ENCODE measurements at places on chromosomes 6 and 20.

DNA sequence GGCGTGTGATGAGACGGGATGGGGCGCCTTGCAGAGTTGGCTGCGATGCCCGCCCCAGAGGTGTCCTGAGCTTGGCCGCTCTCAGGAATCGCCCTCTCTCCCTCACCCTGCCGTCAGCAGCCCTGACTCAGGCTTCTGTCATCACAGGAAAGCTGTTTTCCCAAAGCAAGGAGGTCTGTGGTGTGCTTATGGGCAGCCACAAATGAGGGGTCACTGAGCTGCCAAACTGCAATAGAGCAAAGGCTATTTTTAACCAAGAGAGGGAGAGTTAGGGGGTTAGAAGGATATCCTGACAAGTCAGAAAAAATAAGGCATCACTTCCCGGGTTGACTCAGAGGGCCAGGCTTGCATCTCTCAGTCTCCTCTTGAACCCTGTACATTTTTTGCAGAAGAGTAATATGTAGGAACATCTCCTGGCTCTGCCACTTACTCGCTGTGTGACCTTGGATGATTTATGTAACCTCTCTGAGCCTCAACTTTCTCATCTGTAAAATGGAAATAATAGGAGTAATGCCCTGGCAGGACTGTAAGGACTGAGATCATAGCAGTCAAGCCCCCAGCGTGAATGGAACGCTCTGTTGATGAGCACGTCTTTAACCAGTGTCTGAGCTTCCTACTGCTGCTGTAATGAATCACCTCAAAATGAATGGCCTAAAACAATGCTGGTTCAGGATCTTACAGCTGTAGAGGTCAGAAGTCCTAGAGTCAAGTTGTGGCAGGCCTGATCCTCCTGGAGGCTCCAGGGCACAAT, 181.9 kb downstream of the NFATC2 start:
- DNase-seq, result peak; percentile 88

DNA sequence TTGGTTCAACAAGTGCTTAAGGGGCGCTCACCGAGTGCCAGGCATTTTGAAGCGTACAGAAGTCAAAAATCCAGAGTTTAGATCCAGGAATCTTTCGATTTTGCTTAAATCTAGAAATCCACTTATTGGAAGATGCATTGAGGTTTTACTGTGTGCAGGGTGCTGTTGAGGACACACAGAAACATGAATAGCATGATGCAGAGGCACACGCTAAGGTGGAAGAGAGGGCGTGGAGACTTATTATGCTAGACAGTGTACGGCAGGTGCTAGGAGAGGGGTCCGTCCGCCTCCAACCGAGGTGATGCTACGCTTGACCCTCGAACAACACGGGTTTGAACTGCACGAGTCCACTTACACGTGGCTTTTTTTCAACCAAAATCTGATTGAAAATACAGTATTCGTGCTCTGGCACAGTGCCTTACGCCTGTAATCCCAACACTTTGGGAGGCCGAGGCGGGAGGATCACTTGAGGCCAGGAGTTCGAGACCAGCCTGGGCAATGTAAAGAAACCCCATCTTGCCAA, 1.0 kb upstream of the KIF13A start:
- DNase-seq, result no peak

DNA sequence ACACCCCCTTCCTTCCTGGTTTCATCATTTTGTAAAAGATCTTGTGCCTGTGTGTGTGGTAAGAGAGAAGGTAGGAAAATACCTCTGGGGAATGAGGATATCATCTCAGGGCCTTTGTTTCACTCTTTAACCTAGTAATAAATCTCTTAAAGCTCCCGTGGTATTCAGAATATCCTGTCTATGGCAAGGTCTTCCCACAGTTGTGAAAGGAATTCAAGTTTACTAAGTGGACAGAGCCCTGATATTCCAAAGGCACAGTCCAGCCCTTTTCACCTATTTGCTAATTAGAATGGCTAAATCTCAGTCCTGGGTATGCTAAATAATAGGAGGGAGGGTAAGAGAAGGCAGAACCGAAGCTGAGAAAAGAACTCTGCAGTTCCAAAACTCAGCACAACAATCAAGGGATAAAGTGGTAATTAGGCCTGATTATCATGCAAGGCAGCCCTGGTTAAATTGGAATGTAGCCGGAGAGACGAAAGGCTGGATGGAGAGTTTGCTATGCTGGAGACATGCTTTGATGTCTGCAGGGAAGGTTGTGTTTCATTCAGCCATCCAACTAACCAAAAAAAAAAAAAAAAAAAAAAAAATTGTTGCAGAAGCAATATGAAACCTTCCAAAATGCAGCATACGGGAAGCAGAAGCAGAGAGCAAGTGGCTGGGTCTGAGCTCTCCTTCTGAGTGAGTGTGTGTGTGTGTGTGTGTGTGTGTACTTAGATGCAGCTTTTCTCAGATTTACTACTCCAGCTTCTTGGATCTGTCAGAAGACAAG, 28.5 kb upstream of the PIM1 start:
- DNase-seq, result peak; percentile 89

GRCh38 chr20:4083098-4083865, 67.9 kb upstream of the RNF24 start:
- no peak for DNase-seq

- no peak for DNase-seq
Observed at GRCh38 chr6:158920311-158920905, 79.6 kb downstream of the RSPH3 start.

- DNase-seq, result no peak
Observed at GRCh38 chr6:36719126-36719525, 21.5 kb downstream of the RAB44 start.

- no peak for DNase-seq
Observed at GRCh38 chr6:141878686-141879085, 254.0 kb upstream of the GJE1 start.

DNA sequence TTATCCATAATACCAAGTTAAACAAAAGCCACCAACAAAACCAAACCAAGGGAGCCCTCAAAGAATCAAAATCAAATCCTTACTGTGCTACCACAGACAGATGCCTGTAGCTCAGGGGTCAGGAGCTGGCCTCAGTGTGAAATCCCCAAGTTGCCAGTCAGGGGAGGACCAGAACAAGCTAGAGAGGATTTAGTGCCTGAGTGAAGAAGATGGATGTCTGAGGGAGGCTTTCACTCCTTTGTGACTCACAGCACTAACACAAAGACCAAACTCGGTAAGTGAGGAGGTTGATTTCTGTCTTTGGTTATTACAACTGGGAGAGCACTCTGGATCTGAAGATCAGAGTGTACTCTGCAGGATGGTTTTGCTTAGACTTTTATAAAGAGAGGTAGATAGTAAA, 189.9 kb upstream of the ZNF184 start:
- DNase-seq, result no peak

GRCh38 chr20:24619212-24619611, 149.8 kb downstream of the SYNDIG1 start:
- no peak for DNase-seq

DNA sequence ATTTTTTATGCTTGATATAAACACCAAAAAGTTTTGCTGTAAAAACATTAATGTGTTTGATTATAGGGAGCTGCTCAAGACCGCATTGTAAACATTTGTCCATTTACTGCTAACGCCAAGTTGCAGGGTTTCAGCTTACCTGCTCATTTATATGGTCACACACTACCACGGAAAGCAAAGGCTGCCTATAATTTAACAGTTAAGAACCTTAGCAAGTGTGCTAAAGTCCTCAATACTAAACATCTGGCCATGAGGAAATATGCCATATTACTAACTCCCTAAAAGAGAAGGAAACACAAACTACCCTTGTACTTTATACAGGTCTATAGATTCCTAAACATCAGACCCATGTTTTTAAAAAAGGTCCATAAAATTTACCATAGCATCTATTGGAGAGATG, 129.5 kb downstream of the ASCC3 start:
- no peak for DNase-seq

DNA sequence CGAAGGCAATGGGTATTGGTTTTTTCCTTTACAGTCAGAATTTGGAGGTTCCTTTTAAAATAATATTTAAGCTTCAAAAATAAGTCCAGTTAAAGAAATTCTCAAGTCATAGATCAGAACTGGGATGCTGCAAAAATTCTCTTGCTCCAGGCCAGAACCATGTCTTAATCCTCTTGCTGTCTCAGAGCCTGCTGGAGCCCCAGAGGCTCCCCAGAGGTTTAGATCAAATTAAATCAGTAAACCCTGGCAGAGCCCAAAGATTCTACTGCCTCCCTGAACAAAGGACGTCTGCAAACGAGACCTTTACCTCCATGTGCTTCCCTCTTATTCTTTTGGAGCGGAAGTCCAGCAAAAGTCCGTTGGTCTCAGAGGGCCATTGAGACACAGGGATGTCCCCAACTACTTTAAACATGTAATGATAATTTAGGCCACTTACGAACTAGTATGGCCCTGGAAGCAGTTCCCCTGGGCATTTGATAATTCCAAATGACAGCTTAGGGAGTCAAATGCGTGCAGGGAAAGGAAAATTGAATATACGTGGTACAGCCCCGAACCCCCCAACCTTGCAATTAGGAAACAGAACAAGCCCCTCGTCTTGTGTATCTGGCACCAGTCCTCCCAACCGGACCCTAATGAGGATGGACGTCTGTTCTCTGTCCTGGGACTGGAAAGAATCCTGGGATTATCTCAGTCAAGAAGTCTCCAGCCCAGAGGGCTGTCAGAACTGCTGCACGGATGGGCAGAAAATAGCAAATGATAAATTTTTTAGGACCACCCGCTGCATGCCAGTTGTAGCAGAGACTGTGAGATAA, 31.5 kb downstream of the SULF2 start:
- DNase-seq, result no peak

DNA sequence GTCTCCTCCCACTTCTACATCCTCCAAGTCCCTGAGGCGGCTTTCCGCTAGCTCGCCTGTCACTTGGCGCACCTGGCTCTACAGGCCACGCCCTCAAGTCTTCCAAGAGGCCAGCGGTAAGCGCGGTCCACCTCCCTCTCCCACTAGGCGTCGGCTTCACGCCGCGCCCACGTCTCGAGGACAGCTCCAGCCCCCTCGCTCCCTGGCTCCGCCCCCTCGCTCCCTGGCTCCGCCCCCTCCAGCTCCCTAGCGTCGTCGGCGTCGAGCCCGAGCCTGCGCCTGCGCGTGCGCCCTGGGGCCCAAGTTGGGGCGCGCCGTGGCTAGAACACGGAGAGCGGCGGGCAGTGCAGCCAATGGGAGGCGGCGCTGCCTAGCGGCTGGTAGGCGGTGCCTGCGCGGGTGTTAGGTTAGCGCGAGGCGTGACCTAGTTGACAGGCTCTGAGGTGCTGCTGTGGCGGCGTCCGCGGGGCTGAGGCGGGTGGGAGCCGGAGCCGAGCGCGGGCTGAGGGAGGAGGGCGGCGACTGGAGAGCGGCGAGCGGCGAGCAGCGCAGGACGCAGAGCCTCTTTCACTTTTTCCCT, at the start of gene MACROD2:
Gene MACROD2, plus strand, starts transcription at position 431 of the 580 bp plus-strand sequence.
- peak; percentile 89 for DNase-seq

GRCh38 chr20:370151-370600, 10.4 kb upstream of the TRIB3 start:
- no peak for DNase-seq

DNA sequence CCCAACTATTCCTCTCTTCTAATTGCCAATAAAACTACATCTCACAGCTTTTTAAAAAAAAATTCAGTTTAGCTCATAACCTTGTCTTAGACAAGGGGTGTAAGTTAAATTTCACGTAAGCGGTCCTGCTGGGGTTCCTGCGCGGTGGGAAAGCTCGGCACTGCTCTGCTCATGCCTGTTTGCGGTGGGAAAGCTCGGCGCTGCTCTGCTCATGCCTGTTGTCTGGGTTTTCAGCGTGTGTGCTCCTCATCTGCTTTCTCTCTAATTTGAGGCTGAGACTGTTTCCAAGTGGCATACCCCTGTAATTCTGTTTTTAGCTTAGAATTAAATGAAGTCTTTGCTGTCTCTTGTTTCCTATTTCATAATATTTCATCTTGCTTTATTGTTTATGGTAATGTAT, 18.6 kb downstream of the ARID1B start:
- no peak for DNase-seq

GRCh38 chr20:3909952-3910366, 20.8 kb downstream of the PANK2 start:
- DNase-seq, result no peak

DNA sequence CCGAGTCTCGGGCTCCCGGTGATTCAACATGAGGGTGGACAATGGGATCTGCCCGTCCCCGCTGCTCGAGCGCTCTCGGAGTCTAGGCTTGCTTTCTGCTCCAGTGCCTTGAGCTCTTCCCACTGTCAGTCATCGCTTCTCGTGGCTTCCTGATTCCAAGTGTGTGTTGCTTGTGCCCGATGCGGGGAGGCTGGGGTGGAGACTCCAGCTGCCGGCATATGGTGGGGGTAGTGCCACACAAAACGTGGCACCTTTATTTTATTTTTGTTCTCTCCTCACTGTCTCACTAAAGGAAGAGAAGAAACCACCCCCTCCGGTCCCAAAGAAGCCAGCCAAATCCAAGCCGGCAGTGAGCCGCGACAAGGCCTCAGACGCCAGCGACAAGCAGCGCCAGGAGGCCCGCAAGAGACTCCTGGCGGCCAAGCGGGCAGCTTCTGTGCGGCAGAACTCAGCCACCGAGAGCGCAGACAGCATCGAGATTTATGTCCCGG, 14.8 kb upstream of the MYL9 start:
- no peak for DNase-seq

DNA sequence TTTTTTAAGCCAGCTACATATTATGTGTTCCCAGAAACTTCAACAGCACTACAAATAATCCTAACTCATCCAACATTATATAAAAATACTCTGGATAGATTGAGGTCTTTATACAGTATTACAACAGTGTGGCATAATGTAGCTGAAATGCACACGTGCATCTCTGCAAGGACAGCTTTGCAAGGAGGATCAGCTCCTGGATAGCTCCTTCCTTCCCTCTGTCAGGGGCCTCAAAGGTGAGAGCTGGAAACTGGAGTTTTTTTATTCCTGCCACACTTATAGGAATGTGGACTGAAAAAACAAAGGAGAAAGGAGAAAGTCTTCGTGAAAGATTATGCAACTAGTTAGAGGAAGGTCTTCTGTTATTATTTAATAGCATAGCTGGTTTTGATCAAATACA, 53.1 kb downstream of the PLG start:
- no peak for DNase-seq

DNA sequence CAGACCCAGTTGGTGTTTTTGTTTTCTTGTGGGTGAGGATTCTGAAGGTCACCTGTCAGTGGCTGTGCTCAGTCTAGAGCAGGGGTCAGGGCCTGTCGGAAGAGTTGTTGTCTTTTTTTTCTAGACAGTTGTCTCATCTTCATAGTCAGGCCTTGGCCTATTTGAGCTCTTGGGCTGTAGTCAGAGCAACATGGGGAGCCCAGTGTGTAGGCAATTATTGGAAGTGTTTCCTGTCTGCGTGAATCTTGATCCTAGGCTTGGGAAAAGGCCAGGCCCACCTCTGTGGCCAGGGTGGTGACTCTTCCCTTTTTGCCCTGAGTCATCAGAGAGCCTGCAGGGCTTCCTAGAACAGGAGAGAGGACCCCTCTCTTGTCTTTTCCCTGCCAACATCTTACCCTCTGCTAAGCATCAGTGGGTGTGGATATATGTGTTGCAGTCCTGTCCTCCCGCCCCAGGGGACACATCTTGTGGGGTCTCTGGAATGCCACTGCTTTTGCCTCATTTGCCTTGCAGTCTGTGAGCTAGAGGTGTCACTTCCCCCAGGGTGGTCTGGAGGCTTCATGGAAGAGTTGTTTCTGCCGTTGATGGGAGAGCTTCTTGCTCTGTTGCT, 11.4 kb downstream of the TJAP1 start:
- no peak for DNase-seq

GRCh38 chr6:121460170-121460569, 24.7 kb downstream of the GJA1 start:
- DNase-seq, result no peak

GRCh38 chr20:42082611-42083010, 464.4 kb upstream of the CHD6 start:
- DNase-seq, result no peak

All from fibroblast of skin of left biceps (primary cell).